ENCODE measurements at places on chromosomes 3 and 15. TPM values are rescaled to one million over a fixed set of nuclear protein-coding genes. Genes with fewer than 3 reads are reported as not detected.

The ITIH1 gene
- not detected for total RNA-seq

The ADAMTS7 gene
- 0.84 TPM for total RNA-seq

The ALDH1A3 gene
- 14.4 TPM for total RNA-seq

The TOP2B gene
- 50.6 TPM for total RNA-seq

The MINDY4B gene
- not detected for total RNA-seq

The SLC22A14 gene
- 0.64 TPM for total RNA-seq

The KLHL40 gene
- 480 TPM for total RNA-seq

The SST gene
- not detected for total RNA-seq

The HACD3 gene
- total RNA-seq = 5.0 TPM

The SNURF gene
- total RNA-seq = 26.8 TPM

The CAPN3 gene
- 216 TPM for total RNA-seq

The MYLK gene
- 7.9 TPM for total RNA-seq

The SMCO1 gene
- total RNA-seq = 1.2 TPM

The PATL2 gene
- total RNA-seq = not detected
